G401 (cell line): ENCODE measurements at places on chromosomes 13 and 19.

GRCh38 chr13:21800837-21801616, 130.2 kb downstream of the FGF9 start:
- no peak for DNase-seq

DNA sequence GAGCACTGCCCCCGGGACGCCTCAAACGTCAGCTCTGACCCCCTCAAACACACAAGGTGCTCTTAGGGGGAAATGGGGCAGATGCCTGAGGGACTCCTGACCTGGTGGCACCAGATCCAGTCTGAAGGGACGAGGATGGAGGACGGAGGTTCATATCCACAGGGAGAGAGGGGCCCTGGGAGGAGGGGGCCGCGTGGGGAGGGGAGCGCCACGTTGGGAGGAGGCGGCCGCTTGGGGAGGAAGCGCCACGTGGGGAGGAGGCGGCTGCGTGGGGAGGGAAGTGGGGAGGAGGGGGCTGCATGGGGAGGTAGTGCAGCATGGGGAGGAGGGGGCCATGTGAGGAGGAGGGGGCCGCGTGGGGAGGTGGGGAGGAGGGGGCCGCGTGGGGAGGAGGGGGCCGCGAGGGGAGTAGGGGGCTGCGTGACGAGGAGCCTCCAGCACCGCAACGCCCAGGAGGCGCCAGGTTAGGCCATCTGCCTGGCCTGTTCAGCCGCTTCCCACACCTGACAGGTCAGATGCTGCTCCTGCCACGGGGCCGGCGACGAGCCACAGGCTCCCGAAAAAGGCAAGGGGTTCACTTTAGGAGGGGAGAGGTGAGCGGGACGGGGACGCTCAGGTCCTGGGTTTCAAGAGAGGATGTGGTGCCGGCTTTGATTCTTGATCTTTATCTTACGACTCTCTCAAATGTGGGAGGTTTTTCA, 36.7 kb upstream of the C13orf46 start:
- DNase-seq, result no peak

- DNase-seq, result peak; percentile 97
Measured at GRCh38 chr13:39527961-39528660, 74.9 kb downstream of the LHFPL6 start.

DNA sequence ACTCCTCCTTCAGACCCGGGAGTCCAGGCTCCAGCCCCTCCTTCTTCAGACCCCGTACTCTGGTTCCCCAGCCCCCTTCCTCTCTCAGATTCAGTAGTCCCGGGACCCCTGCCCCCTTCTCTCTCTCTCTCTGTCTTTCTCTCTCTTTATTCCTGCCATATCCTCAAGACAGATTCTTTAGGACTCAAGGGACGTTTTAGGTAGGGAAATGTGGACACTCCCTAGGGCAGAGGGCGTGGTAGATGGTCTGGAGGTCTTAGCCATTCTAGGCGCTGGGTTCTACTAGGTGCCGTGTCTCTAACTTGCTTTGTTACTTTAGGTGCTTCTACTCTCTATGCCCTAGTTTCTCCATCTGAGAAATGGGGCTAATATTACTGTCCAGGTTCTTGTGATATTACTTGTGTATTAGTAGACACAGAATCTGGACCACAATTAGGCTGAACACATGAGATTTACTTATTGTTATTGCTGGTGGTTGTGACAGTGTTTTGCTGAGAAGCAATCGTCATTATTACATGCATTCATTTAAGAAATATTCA, 751 bp upstream of the C19orf84 start:
- no peak for DNase-seq

GRCh38 chr19:41588497-41589209, 12.7 kb downstream of the CEACAM21 start:
- no peak for DNase-seq

DNA sequence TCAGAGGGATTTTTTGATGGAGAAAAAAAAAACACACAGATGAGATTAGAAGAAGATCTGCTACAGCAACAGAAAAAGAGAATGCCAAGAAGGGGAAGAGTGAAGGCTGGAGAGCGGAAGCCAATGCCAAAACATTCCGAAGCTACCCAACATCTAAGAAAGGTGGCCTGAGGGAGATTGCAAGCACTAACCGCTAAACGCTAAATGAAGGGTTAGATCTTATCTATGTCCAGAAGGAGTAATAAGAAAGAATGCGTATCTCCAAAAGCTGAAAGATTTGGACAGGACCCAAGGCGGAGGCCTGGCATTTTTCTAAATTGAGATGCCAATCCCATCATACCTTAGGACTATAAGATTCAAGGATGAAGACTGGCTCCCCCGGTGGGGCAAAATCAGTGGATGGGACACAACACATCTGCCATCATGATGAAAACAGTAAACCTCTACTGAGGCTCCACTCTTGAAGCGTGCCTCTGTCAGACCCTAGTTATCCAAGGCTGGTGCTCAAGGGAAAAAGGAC, 15.6 kb upstream of the HMGB1 start:
- no peak for DNase-seq

DNA sequence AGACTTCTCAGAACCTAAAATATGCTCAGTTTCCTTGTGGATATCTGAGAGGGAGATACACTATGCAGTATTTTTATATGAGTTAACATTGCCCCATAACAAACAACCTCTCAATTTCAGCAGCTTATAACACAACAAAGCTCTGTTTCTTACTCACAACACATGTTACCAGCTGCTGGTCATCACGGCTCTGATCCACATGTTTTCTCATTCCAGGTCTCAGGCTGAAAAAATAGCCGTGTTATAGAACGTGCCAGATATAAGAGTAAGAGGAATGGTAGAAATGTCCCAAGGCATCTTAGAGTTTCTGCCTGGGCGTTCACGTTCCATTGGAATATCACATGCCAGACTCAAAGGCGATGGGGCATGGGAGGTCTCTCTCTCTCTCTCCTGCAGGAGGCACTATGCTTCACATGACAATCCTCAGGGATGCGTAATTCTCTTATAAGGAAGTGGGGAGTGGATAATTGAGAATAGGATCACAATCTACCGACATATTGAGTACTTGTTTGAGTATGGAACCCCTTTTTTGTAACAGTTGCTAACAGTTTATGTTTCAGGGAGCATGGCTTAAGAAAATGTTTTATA, 246.6 kb downstream of the NHLRC3 start:
- DNase-seq, result no peak

- no peak for DNase-seq
Measured at GRCh38 chr13:97205982-97206381, 16.2 kb upstream of the MBNL2 start.

DNA sequence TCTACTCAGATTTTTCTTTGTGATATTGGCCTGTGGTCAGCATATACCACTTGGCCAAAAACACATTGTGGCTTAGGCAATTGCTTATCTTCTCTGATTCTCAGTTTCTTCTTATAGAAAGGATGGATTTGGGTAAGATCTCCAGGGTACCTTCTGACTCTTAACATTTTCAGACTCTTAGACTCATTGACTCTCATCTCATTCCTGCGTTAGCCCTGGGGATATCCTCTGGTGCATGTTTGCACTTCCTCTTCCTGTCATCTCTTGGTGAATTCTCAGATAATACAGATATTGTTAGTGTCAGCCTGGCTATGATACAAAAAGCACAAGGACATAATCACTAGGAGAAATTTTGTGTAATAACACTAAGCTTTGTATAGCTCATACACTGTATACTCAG, 492.5 kb upstream of the GPC6 start:
- no peak for DNase-seq

DNA sequence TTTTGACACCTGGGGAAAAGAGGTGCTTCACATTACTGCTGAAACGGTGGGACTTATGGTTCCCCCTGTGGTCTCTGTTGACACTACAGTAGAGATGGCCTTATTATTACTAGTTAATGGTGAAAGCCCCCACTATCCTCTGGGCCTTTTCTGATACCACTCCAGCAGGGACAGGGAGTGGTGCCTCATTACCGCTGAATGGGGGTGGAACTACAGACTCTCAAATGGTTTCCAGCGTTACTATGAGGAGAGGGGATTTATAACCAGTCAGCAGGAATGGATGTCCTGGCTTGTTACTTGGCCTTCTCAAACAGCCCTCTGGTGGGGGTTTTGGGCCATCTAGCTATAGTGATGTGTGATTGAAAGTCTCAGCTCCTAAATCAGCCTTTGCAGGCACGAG, 96.7 kb upstream of the DIAPH3 start:
- DNase-seq, result no peak

- peak; percentile 63 for DNase-seq
Measured at GRCh38 chr13:77580748-77581147, 45.2 kb downstream of the SCEL start.

GRCh38 chr19:17778968-17779929, 15.7 kb upstream of the B3GNT3 start:
- peak; percentile 81 for DNase-seq

DNA sequence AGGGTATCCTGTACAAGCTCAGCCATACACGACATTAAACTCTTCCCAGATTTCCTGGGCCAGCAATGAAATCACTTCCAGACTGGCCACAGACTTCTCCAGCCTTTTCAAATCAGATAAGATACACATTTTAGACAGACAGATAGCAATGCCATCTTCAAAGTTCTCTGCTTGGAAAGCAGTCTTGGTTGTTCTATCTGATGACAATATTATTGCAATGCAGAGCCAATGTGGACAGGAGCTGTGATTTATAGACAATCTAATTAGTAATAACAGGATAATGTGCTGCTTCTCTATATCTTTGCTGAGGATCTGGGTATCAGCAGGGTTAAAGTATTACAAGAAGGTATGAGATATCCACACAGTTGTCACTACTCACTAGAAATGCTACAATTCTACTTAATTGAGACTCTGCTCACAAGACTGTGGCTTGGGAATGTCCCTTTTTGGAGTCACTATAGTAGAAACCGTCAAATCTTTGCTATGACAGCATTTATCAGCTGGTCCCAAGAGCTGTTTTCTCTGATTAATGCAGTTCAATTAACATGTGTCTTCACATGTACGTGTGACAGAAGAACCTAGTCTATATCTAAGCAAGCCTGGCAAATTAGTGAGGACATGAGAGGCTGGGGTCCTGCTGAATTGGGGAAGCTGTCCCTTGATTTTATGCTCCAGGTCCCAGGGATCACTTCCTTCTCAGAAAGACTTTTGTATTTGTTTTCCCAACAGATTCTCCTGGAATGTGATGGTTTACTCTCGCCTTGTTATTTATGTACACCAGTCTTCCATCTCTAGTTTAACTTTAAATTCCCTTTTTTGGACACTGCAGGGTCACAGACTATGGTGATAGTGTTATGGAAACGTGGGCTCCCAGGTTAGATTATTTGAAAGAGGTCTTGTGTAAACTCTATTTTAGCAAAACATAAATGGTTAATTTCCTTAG, 68.8 kb downstream of the COL4A1 start:
- DNase-seq, result no peak

GRCh38 chr19:524062-524674, 7.4 kb upstream of the CDC34 start:
- no peak for DNase-seq

DNA sequence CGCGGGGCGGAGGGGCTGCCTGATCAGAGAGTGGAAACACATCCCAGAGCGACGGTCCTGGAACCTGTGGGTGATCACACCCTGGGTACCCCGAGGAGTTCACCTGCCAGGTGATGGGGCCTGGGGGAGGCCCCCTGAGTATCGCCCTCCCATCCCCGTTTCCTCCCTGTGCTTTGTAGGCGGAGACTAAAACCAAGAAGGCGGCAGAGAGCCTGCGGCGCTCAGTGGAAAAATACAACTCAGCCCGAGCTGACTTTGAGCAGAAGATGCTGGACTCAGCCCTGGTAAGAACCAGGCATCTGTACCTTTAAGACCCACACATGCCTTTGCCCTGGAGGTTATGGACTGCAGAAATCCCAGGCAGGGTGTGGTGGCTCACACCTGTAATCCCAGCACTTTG, 19.3 kb downstream of the FCHO1 start:
- DNase-seq, result no peak

- no peak for DNase-seq
Measured at GRCh38 chr19:17081672-17082630, 6.4 kb downstream of the MYO9B start.

GRCh38 chr19:54660964-54661363, 1.8 kb upstream of the LILRB4 start:
- no peak for DNase-seq

- DNase-seq, result no peak
Measured at GRCh38 chr19:46406976-46407375, 6.4 kb downstream of the CCDC8 start.

- DNase-seq, result no peak
Measured at GRCh38 chr13:44929692-44930091, 59.6 kb downstream of the NUFIP1 start.

DNA sequence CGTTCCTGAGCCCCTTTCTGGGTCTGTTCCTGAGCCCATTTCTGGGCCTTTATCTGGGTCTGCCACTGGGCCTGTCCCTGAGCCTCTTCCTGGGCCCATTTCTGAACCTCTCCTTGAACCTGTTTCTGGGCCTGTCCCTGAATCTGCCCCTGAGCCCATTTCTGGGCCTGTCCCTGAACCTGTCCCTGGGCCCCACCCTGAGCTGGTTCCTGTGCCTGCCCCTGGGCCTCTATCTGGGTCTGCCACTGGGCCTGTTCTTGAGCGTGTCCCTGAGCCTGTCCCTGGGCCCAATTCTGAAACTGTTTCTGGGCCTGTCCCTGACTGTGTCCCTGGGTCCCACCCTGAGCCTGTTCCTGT, 40.4 kb upstream of the GRTP1 start:
- DNase-seq, result no peak

DNA sequence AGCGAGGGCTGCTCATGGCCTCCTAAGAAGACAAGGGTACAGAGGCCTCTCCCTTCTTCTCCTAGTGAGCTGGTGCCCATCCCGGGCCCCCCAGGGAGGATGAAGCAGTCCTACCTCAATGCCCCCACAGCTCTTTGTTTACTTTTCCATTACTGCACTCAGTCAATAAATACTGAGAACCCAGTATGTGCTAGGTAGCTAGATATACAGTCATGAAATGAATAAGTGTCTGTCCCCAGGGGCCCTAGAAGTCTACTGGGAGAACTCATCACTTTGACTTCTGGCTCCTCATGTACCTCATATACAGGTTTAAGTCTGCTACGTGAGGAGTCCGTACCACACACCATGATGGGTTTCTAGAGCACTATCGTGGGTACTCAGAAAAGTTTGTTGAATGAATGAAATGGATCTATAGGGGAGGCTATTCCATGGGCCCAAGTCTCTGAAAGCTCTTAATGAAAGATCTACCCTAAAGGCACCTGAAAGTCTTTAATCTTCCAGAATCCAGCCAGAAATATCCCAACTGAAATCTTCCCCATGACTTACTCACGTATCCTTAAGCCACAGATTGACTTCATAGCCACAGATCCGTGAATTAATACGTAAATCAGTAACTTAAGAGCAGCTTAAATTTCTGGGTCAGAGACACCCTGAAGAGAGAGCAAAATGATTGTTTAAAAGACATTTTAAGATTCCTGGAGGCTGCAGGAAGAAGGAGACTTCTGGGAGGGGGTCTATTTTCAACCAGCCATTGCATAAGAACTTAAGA, 51.6 kb upstream of the POMP start:
- DNase-seq, result no peak

DNA sequence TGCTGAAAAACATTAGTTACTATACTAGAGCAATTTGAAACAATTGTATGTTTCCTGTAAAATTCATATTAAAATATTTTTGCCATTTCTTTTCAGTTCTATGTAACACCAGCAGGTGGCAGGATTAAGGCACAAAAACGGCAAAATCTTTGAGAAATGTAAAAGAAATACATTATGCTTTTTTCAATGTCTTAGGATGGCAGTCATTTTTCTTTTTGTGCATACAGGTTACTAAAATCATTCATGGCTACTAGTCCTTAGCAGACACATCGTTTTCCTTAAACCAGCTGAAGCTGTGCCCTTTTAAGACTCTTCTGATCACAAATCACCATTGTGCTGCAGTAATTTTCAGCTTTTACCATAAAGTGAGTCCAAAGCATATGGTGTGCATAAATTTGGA, 800.7 kb upstream of the SLITRK5 start:
- peak; percentile 34 for DNase-seq

- DNase-seq, result peak; percentile 9
Measured at GRCh38 chr13:94192431-94192975, 287.0 kb downstream of the DCT start.

- DNase-seq, result no peak
Measured at GRCh38 chr19:47243364-47243775, 12.4 kb upstream of the BBC3 start.
